Activated naive CD4-positive, alpha-beta T cell (primary cell): ENCODE measurements at places on chromosomes 6 and 20.

DNA sequence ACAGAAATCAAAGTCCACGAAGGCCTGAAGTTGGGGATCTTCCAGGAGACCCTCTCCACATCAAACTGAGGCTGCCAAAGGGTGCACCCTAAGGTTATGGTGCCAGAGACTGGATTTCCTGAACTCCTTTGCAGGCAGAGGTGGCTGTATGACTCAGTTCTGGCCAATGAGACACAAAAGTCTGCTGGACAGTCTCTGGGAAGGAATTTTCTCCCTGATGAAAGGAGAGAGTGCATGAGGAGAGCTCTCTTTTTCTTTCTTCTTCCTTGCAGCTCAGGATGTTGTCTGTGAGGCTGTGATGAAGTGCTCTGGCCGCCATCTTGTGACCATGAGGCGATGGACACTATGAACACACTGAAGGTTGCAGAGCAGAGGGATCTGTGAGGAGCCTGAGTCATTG lies 85.2 kb downstream of the MDGA1 start:
- DNase-seq, result no peak

- DNase-seq, result no peak
Measured at GRCh38 chr6:9233226-9233625, 797.9 kb upstream of the SLC35B3 start.

DNA sequence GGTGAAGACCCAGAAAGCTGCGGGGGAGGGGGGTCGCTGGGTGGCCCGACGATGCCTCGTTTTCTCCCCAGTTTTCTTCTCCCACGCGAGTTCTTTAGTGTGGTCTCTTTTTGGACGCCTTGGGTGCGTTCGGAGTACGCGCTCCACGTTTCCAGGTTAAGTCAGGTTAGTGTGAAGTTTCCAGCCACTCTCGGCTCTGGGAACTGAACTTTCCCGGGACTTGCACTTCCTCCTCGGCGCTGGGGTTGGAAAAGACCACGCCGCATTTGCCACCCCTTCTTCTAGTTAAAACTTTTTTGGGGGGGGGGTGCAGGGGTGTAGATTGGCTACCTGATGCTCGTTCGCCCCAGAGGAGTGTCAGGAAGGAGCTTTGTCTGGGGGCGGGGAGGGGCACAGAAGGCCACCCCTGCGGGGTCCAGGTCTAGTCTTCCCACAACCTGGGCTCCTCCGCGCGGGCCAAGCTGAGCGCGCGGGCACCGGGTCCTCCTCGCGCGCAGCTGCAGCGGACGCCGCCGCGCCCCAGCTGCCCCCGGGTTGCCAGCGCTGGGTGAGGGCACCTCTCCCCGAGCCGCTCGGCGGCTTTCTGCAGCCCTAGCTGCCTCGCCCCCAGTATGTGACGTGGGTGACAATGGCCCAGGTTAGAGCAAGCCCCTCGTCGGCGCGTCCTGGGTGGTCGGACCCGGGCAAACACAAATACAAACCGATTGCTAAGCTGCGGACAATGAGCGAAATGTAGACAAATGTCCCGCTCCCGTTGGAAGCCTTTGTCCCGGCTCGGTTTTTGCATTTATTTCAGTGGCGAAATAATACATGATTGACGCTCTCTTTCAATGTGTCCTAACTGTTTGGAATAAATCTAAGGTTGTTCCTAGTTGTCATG lies 1.7 kb upstream of the NKX2-2 start:
- DNase-seq, result no peak

GRCh38 chr6:129175066-129175465 lies 292.1 kb downstream of the LAMA2 start:
- no peak for DNase-seq

DNA sequence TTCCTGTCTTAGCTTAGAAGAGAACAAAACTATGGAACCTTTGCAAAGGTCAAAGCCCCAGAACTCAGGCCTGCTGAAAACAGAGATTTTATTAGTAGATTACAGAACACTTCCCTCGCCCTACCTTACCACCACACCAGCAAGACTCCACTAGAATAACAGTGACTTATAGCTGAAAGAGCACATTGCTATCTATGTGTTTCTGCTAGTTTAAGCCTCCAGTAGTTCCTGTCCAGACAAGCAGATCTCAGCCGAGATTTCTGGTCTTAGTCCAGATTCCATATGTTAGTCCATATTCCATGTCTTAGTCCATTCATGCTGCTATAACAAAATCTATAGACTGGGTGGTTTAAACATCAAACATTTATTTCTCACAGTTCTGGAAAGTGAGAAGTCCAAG lies 412.3 kb upstream of the ID4 start:
- no peak for DNase-seq

- no peak for DNase-seq
Measured at GRCh38 chr6:56652231-56652630, 9.5 kb upstream of the DST start.

- DNase-seq, result no peak
Measured at GRCh38 chr6:77397561-77397960, 65.7 kb downstream of the HTR1B start.

DNA sequence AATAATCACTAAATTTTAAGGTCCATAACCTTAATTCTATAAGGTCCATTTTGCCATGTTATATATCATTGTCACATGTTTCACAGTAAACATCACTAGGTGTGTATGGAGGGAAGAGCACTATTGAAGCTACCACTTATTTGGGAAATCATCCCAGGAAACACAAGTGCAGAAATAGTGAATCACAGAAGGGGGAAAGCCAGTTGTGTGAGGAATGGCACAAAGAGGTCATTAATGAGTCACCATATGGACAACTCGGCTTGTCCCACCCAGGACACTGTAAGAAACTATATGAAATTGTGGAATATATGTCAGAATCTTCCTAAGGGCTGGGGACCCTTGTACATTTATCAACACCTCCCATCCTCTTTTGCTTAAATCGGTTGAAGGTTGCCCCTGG lies 13.7 kb downstream of the BTN3A1 start:
- no peak for DNase-seq

DNA sequence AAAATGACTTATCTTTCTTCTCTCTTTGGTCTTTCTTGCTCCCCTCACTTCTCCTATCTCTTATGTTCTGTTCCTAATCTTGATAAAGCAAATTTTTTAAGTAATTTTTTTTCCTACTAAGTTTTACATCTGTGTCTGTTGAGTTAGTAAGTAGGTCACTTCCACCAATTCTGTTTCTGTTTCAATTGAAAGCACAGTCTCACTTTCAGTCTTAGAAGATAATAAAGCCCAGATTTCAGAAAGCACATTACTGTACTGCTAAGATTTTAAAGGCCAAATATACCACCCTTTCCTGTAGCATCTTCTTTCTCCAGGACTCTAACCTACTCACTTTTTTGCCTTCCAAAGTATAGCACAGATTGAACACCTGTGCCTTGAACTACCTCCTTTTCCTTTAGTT lies 866.1 kb upstream of the ADGRB3 start:
- DNase-seq, result no peak

- no peak for DNase-seq
Measured at GRCh38 chr6:142071981-142072380, 60.7 kb upstream of the GJE1 start.

- no peak for DNase-seq
Measured at GRCh38 chr20:49138431-49138830, 49.7 kb downstream of the STAU1 start.

- DNase-seq, result no peak
Measured at GRCh38 chr20:16263582-16263981, 309.7 kb downstream of the KIF16B start.

- no peak for DNase-seq
Measured at GRCh38 chr6:3831761-3832530, 17.2 kb upstream of the FAM50B start.

- DNase-seq, result no peak
Measured at GRCh38 chr6:111837641-111838500, 35.4 kb downstream of the FYN start.

DNA sequence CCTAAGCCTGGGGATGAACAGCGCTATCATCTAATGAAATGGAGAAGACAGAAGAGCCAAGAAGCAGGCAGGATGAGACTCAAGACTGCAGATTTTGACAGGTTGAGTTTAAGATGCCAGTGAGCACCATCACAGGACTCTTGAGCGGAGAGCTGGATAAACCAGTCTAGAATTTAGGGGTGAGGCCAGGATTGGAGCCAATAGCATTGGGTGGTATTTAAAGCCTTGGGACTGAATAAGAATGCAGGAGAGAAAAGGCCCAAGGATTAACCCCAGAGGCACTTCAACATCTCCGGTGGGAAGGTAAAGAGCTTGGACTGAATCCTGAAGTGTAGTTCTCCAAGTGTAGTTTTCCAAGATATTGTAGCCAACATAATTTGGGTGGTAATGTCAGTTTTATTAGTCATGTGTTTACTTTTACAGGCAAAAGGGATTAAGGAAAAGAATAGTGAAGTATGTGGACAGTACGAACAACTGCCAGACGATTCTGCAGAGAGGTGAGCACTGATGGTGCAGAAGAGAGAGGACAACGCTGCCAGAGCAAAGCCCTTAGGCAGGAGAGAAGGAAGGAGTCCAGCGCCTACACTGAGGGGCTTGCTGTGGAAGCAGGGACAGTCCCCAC lies 85.2 kb downstream of the DTNBP1 start:
- no peak for DNase-seq

GRCh38 chr6:115945812-115946211 lies 114.9 kb downstream of the FRK start:
- no peak for DNase-seq

DNA sequence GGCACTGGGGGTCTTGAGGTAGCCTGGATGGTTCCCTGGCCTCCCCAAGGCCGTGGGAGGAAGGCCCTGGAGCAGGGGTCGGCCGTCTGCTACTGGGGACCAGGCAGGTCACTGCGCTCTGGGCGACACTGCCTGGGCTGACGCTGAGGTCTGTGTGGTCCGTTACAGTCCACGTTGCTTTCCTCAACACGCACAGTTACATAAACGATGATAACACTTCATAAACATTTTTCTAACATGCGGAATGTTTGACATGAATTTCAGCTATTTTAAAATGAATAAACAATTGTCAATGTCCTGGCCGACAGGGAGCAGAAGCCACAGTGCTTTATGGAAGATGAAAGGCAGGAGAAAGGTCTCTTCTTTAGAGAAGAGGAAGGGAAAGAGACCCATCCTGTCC lies 10.2 kb upstream of the RBBP8NL start:
- DNase-seq, result no peak

DNA sequence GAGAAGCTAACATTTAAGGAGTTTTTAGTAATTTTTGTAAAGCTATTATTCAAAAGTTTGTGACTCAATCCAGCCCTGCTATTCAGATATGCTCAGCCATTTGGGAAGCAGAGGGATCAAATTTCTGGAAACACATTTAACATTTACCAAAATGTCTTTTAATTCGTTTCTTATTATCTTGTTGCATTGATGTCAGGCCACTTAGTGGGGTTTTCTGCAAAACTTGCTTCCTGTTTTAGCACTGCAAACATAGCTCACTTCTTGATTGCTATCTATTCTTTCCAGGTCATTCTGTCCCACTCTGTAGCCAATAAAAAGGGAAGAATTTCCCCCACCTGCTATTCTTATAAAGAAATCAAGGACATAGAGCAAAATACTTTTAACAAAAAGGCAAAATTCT lies 176.9 kb upstream of the SUPT3H start:
- no peak for DNase-seq

- no peak for DNase-seq
Measured at GRCh38 chr6:30748851-30749540, 4.6 kb upstream of the IER3 start.

DNA sequence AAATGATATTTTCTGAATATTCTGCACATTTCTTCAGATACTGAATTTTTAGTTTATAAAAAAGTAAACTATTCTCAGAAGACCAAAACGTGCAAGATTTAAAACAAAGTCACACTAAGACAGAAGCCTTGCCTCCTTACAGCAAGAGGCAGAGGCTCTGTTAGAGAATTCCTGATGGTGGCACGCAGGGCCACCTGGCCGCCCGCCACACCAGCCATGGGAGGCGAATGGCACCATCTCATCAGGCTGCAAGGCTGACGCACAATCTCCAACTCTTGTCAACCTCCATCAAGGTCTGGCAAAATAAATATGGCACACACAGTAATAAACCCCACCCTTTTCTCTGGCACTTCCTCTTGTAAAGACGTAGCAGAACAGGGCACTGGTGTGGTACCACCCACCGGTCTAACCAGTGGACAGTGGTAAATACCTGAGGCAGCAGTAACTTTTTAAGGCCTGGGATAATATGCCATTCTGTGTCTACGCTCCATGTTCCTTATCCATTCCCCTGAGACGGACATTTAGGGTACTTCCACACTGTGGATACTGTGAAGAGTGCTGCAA lies 111.4 kb downstream of the WDR27 start:
- DNase-seq, result no peak

GRCh38 chr6:2818593-2818992 lies 23.1 kb downstream of the SERPINB1 start:
- no peak for DNase-seq

DNA sequence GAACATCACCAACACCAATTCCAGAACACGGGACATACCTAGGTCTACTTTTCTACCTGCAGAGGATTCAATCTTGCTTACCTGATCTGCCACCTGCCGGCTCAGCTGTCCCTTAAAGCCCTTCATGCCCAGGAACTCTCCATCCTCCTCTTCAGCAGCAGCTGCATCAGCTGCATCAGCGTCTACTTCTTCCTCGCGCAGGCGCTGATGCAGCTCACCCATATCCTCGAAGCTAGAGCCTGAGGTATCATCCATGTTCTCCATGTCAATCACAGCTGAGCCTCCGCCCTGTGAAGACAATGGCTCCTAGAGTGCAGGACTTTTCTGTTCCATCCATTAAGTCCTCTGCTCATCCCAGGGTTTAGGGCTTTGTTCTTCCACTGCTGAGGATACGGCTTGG lies 918 bp downstream of the YIPF3 start:
- DNase-seq, result no peak

- DNase-seq, result no peak
Measured at GRCh38 chr20:40766790-40767614, 78.0 kb upstream of the MAFB start.

DNA sequence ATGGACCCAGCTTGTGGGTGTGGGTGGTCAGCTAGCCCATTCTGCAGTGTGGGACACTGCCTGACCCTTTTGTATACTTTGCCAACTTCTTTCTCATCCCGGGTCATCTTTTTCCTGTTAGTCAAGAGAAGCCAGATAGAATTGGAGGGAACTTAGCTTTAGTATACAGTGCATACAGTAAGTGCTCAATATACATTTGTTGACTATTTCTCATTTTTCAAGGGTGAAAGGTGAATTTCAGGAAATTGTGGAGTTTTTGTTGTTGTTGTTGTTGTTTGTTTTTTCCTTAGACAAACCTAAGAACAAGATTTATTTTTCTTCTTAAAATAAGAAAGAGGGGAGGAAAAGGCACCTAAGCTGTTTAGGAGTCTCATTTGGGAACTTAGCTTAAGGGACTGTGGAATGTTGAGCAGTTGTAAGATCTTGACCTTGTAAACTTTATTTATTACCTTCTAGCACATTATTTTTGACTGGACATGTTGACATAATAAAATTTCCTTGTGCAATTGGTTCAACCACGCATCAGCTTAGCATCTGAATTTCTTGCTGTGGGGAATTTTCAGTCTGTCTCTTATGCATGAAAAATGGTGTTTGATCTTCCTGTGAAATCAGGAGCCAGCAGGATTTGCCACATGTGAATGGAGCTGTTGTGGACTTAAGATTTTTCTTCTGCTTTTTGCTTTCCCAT lies 113.6 kb downstream of the ARID1B start:
- DNase-seq, result no peak

- DNase-seq, result no peak
Measured at GRCh38 chr20:50728981-50729874, 2.2 kb upstream of the PARD6B start.
